Head of caudate nucleus (tissue), 42 donors: ENCODE measurements at places on chromosomes 13 and 19.

DNA sequence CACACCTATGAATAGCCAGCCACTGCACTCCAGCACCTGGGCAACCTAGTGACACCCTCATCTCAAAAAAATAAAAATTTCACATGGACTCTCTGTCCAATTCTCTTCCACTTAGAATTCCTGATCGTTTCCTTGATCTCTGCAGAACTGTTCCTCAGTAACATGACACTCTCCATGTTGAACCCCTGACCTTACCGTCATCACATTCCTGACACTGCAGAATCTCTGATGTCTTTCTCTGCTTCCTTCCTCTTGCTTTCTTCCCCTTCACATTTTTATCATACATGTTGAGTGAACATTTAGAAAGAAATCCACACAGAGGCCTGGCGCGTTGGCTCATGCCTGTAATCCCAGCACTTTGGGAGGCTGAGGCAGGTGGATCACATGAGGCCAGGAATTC is 15.0 kb downstream of the ZNF114 start:
- DNase-seq, result no peak

- no peak for DNase-seq
Observed at GRCh38 chr19:30942636-30943035, 406.6 kb downstream of the TSHZ3 start.

GRCh38 chr13:47206111-47206510 is 309.3 kb upstream of the HTR2A start:
- no peak for DNase-seq

- peak; percentile 75 for DNase-seq
Observed at GRCh38 chr19:50325310-50326100, 3.7 kb downstream of the KCNC3 start.

DNA sequence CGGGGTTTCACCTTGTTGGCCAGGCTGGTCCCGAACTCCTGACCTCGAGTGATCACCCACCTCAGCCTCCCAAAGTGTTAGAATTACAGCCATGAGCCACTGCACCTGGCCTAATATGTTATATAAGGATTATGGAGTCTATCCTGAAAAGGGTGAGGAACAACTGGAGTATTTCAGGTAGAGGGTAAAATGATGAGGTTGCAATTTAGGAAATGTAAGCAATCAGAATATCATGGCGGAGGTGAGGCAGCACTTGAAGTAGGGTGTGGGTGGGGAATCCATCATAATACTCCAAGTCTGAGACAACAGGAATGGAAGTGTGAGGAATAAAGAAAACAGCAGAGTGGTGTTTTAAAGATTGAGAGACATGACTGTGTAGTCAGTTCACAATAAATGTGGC is 582.2 kb downstream of the FGF9 start:
- DNase-seq, result no peak

DNA sequence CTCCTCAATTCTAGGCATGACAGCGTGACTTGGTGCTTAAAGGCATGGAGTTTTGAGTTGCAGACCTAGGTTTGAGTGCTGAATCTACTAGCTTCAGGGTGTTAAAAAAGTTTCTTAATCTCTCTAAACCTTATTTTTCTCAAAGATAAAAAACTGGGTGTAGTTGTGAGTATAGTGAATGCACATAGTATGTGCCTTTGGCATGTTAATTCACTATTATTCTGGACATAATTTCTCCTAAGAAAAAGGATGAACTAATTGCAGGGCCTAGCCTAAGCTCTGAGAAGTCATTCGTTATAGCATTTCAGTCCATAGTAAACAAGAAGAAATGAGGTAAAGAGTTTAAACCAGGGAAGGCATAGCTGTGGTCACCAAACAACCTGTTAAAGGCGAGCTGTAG is 149.0 kb downstream of the LACC1 start:
- DNase-seq, result no peak

- DNase-seq, result no peak
Observed at GRCh38 chr13:95385798-95386197, 84.5 kb upstream of the ABCC4 start.

- DNase-seq, result no peak
Observed at GRCh38 chr13:110538632-110539031, 22.9 kb downstream of the RAB20 start.

- DNase-seq, result no peak
Observed at GRCh38 chr13:92044351-92044750, 645.9 kb downstream of the GPC5 start.

DNA sequence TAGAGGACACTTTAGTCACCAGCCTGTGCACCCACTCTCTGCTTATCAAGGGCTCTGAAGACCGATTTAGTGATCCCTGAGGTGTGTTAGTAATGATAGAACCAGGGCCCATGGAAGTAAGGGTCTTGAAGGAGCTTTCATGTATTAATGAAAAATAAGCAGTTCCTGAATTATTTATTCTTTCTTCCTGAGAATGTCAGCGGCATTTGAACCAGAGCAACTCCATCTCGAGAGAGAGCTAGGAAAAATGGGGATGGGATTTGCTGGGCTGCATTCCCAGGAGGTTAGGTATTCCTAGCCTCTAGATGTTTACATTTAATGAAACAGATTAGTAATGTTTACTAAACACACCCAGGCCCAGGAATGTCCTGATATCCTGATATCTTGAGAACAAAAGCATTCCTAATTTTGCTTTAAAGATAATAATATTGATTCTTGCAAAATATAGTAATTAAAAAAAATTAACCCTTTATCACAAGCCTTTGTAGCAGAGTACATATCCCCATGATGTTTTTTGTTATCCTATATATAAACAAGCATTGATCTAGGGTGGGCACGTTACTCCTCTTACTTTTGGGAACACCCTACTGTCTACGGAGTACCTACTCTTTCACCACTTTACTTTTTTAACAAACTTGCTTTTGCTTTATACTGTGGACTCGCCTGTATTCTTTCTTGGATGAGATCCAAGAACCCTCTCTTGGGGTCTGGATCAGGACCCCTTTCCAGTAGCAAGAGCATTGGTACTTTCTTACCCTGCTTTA is 63.1 kb downstream of the COG3 start:
- no peak for DNase-seq

- DNase-seq, result no peak
Observed at GRCh38 chr13:92179223-92179622, 780.8 kb downstream of the GPC5 start.

- no peak for DNase-seq
Observed at GRCh38 chr13:76516013-76516412, 370.2 kb downstream of the KCTD12 start.

GRCh38 chr13:68851026-68851425 is 1256.6 kb upstream of the ATXN8OS start:
- no peak for DNase-seq

DNA sequence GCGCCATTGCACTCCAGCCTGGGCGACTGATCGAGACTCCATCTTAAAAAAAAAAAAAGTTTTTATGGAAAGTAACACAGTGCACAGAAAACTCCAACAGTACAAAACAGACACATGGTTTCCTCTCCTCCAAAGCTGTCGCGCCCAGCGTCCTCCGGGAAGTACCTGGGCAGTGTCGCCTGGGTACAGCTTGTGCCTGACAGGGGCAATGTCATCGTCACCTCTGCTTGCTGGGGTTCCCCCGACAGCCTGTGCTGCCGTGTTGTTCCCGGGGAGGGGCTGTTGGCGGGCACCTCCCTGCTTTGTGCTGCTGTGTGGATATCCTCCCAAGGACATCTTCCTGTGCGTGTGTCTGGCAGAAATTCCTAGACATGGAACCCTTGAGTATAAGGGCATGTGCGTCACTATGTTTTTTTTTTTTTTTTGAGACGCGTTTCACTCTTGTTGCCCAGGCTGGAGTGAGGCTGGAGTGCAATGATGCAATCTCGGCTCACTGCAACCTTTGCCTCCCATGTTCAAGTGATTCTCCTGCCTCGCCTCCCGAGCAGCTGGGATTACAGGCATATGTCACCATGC is 2.4 kb upstream of the F2RL3 start:
- DNase-seq, result no peak

- DNase-seq, result no peak
Observed at GRCh38 chr13:80251403-80251802, 89.5 kb downstream of the SPRY2 start.

GRCh38 chr19:11325544-11325943 is 13.9 kb downstream of the RAB3D start:
- no peak for DNase-seq

- no peak for DNase-seq
Observed at GRCh38 chr13:44812818-44813217, 176.5 kb downstream of the NUFIP1 start.

DNA sequence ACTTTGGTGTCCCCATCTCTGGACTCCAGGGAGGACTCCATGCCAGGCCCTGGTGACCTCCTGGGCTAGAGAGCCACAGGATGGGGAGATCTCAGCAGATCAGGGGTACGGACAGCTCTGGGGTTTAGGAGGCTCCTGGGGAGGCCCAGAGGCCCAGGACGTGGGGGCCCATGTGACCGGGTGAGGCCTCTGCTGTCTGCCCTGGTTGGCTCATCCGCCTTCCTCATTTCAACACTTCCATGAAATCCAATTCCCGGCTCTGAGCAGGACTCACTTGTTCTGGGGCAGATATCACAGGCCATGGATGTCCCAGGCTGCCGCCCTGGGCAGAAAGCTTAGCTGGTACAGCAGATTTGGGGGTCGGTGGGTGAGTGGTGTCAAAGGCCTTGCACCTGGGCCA is 1.1 kb upstream of the PRAM1 start:
- no peak for DNase-seq

DNA sequence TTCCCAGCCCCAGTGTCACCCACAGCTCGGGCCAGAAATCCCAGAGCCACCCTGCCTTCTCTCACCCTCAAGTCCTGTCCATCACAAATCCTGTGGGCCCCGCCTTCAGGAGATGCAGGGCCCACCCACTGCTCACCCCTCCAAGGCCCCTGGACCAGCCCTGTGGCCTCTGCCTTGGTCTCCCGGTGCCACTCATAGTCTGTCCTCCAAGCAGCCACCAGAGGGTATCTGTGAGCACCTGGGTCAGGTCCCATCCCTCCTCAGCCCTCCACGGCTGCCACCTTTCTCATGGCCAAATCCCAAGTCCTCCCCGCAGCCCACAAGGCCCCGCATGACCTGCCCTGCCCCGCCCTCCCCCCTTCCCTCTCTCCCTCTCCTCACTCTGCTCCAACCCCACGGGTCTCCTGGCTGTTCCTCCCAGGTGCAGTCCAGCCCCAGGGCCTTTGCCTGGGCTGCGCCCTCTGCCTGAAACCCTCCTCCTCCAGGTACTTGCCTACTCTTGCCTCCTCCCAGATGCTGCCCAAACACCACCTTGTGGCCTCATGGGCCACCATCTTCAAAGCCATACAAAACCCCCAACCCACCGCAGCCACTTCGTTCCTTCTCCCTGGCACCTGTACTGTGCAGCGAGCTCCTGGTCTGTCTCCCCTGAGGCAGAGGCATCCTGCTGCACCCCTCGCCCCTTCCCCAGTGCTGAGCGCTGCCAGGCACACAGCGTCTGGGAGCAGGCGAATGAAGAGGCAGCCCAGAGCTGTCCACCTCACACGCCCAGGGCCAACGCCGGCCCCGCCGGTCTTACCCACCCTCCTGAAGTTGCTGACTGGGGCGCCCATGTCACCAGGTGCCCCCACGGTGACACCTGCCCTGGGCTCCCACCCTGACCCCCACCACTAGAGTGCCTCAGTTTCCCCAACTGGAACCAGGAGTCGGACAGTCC is 13.2 kb upstream of the UQCR11 start:
- peak; percentile 34 for DNase-seq

DNA sequence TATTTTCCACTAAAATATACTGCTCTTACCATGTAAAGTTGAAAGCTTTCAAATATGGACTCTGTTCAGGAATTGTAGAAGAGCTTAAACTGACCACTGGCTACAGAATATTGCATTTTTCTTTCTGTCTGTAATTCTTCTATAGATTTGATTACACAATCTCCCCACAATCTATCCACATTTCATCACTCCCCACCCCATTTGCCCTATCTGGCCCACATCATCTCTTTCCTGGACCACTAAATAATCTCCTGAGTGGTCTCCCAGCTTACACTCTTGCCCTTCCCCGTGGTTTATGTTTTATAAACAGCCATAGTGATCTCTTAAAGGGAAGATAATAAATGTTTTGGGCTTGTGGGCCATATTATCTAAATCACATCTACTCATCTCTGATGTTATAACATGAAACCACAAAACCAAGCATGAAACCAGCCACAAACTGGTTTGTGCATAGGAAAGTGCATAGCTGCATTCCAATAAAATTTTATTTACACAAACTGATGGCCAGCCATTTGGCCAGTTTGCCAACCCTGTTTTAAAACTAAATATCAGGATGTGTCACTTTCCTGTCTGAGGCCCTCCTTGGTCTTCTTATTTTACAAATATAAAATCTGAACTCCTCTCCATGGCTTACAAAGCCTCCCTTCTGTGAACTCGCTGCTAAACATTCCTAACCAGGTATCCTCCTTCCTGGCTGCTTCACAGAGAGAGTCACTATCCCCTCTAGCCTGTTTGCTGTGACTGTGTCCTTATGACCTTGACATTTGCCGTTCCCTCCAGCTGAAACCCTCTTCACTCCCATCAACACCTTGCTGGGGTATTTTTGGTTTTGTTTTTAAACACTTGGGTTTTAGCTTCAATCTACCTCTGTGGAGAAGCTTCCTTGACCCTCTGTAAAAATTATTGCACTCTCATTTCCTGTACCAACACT is 500.9 kb downstream of the GPC6 start:
- no peak for DNase-seq

GRCh38 chr19:4675346-4675745 is 5.2 kb upstream of the MYDGF start:
- DNase-seq, result no peak

DNA sequence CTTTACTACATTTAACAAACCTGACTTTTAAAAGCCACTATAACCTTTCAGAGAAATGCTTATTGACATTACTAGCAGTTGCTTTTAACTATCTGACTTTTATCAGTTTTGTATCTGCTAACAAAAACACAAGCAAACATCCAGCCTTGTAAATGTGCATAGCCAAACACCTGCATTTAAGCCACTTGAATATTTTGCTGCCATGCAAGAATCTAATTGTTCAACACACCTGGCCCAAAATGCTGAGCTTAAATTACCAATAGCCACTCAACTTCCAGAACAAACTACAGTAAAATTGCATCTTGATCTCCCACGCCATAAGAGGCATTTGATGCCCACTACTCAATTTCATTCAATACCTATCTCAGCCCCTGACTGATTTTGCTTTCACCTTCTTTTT is 9.3 kb downstream of the ZIC5 start:
- DNase-seq, result no peak

- no peak for DNase-seq
Observed at GRCh38 chr13:97001636-97002035, 7.4 kb upstream of the OXGR1 start.

DNA sequence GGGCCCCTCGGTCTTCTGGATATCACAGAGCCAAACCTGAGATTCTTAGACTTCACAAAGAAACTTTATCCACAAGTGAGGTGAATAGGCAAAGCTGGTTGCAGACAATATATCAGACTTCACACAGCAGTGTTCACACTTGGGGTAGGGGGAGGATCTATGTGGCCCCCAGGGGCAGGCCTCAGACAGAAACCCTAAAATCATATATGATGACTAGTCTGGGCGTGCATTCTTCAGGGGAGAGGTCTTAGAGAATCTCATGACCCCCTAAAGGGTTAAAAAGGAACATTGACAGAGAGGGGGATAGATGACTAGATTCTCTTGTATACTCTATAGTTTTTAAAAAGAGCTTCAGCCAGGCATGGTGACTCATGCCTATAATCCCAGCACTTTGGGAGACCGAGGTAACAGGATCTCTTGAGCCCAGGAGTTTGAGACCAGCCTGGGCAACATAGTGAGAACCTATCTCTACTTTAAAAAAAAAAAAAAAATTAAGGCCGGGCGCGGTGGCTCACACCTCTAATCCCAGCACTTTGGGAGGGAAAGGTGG is 2.8 kb downstream of the TYROBP start:
- DNase-seq, result no peak

GRCh38 chr13:51682686-51683085 is 98.4 kb downstream of the WDFY2 start:
- no peak for DNase-seq

GRCh38 chr13:25660996-25661395 is 289.2 kb downstream of the ATP8A2 start:
- no peak for DNase-seq
